ENCODE measurements at places on chromosomes 11 and 22.

DNA sequence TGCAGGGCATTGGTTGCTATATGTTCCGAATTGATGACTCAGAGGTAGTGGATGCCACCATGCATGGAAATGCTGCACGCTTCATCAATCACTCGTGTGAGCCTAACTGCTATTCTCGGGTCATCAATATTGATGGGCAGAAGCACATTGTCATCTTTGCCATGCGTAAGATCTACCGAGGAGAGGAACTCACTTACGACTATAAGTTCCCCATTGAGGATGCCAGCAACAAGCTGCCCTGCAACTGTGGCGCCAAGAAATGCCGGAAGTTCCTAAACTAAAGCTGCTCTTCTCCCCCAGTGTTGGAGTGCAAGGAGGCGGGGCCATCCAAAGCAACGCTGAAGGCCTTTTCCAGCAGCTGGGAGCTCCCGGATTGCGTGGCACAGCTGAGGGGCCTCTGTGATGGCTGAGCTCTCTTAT is 5.4 kb upstream of the TTC36 start:
- no peak for DNase-seq

- no peak for DNase-seq
Observed at GRCh38 chr11:71430166-71430565, 18.0 kb downstream of the DHCR7 start.

DNA sequence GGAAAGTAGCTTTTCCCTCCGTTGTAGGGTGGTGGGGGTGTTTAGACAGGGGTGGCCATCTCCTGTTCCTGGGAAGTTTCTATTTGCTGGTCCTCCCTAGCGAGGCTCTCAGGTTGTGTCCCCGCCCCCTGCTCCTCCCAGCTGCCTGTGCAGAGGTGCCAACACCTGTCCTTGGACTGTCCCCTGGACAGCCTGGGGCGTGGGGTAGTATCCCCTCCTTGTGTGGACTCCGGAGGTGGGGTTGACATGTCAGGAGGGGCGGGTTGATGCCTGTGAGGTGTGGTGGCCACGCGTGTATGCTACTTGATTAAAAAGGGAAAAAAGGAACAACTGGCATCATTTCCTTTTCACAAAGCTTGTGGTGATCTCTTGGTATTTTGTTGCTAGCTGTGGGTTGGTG is 14.3 kb upstream of the RANBP1 start:
- no peak for DNase-seq

GRCh38 chr22:42229455-42230149 is 40.9 kb downstream of the TCF20 start:
- no peak for DNase-seq

- no peak for DNase-seq
Observed at GRCh38 chr11:128471138-128471661, 116.2 kb downstream of the ETS1 start.

GRCh38 chr11:120522736-120523135 is 11.2 kb downstream of the GRIK4 start:
- no peak for DNase-seq

- DNase-seq, result no peak
Observed at GRCh38 chr11:10522921-10523320, 18.1 kb downstream of the RNF141 start.

DNA sequence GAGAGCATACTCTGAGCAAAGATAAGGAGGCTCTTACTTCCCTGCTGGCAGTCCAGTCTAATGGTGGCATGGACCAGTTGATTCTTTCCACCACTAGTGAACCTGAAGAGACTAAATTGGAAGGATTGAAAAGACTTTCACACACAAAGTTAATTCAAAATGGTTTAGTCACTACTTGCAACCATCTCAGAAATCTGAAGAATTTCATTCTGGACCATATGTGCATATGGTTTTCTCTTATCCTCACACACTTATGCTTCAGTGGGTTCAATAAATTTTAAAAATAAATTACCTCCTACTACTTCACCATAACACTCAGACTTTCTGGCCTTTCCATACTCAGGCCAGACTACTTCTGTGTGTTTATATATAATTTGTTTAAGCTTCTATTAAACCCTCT is 44.7 kb downstream of the CADM1 start:
- no peak for DNase-seq

DNA sequence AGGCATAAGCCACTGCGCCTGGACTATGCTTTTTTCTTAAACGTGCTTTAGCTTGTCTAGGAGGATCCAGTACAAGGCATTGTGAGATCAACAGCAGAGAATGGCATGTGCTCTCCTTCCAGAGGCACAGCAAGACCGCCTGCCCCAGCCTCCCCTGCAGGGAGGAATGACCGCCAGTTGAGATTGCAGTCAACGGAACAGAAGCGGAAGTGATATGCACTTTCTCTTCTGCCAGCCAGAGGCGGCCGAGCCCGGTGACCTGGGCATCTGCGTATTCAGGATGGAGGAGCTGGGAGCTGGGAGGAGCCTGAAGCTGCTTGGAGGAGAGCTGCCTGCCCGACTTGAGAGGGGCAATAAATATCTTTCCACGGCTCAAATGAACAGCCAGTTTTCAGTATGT is 243.0 kb downstream of the CTTN start:
- DNase-seq, result no peak

GRCh38 chr11:69941546-69942332 is 122.5 kb upstream of the FGF3 start:
- no peak for DNase-seq

DNA sequence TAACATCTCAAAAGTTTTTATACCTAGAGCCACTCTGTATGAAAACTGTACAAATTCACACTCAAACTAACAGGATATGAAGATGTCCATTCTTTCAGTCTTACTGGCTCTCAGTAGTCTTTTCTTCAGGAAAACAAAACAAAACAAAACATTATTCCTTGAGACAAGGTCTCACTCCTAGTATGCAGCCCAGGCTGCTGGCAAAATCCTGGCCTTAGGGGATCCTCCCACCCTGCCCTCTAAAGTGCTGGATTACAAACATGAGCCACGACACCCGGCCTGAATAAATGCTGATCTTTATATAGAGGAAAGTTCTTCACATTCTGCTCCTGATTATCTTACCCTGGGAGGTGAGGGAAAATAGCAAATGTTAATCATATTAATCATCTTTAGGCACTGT is 5.1 kb downstream of the APOL2 start:
- DNase-seq, result no peak

DNA sequence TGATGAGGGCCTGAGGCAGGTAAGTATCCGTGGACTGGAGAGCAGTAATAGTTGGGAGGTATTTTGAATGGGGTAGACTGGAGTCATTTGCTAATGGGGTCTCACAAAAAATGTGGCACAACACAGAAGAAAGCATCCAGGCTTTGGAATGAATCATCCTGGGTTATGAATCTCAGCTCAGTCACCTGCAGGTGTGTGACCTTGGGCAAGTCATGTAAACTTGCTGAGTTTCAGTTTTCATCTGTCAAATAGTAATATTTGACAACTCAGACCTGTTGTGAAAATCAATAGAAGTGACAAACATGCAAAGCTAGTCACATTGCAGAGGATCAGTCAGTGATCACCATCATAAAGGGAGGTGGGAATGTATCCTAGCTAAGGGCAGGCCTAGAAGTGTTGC is 232.0 kb upstream of the TENM4 start:
- no peak for DNase-seq

DNA sequence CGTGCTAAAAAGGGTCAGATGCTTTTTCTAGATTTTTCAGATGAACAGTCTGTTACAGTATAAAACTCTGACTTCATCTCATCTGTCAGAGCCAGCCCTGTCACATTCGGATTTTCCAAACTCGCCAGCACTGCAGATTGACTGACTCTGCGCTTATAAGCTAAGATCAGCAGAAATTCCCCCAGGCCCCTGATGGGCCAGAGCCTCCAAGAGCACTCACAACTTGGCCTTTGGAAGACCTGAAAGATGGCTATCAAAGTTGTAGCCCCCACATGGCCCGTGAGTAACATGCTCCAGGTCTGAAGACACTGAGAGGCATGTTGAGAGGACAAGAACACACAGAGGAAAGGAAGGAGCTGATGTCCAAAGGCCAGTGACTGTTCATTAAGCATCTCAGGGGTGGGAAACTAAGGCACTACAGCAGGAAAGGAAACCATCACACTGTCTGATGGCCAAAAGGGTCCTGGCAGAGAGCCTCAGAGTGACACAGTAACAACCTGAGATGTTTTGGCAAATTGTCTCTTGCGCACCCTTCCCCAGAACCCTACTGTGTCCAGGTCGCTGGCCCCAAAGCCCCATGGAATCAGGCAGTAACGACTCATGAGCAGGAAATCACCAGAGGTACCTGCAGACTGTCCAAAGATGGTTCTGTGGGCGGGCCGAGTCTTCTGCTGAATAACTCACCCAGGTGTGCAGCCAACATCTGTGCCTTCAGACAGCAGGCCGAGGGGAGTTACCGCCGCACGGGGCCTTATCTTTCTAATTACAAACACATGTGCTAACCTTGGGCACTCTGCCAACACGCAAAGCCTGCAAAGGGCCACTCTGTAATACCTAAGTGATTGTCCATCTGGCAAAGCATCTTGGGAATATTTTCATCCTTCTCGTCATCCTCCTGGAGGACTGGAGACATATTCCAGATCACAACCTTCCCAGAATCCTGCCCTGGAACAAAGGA is 23.6 kb downstream of the HIRA start:
- no peak for DNase-seq

GRCh38 chr22:39617342-39617741 is 46.8 kb downstream of the CACNA1I start:
- no peak for DNase-seq

- DNase-seq, result no peak
Observed at GRCh38 chr22:34055525-34056200, 135.4 kb upstream of the LARGE1 start.

- no peak for DNase-seq
Observed at GRCh38 chr11:57357856-57358255, 19.7 kb downstream of the P2RX3 start.

- DNase-seq, result no peak
Observed at GRCh38 chr11:3669128-3669527, 2.1 kb downstream of the CHRNA10 start.

GRCh38 chr11:71251151-71251721 is 1.1 kb downstream of the SHANK2 start:
- no peak for DNase-seq

- no peak for DNase-seq
Observed at GRCh38 chr11:57386178-57386940, 4.1 kb downstream of the PRG2 start.

GRCh38 chr11:97895572-97895971 is 1125.2 kb upstream of the CNTN5 start:
- no peak for DNase-seq

DNA sequence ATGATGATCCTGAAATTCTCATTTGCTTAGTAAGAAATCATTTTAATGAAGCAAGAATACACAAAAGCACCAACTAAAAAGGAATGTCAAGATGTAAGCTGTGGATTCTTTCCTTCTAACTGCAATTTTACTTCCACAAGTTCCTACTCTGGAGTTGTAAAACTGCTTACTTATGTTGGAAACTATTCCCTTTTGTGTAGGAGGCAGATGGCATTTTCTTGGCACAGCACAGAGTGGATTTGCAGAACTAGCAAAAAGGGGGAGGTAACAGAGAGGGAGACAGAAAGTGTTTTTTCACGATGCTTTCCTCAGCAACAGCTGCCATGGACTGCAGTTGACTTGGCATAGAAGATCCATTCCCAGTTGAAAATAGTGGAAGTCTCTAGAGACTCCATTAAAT is 1112.0 kb upstream of the RAG2 start:
- no peak for DNase-seq

GRCh38 chr11:7596975-7597391 is 76.3 kb downstream of the CYB5R2 start:
- no peak for DNase-seq

DNA sequence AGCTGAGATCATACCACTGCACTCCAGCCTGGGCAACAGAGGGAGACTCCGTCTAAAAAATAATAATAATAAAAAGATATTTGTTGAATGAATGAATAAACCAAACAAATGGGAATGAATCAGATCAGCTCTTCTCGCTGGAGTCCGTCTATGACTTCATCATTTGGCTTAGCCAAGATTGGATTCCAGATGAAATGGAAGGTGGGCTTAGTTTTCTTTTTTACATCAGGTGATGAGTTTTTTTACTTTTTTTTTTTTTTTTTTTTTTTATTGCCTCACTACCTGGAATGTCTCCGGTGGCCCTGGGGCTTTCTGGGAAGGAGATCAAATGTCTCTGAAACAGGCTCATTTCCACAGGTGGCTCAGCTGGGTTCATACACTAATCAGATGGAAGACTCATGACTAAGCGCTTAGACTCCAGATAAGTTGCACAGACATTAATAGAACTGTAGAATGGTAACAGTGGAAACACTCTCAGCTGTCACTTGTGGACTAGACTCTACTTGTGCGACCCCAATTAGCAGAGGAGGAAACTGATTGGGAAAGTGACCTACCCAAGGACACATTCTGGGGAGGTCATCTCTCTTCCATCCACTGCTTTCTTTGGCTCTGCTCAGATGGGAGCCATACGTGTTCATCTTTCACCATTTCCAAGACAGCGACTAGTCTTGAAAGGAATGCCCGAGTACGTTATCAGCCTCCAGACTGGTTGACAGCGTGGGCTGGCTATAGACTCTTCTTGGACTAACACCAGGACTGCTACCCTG is 20.5 kb upstream of the RBFOX2 start:
- DNase-seq, result no peak

GRCh38 chr11:44627165-44627789 is 61.8 kb downstream of the CD82 start:
- no peak for DNase-seq

- no peak for DNase-seq
Observed at GRCh38 chr11:120342226-120342625, 6.0 kb downstream of the ARHGEF12 start.

GRCh38 chr22:47036352-47036751 is 273.9 kb downstream of the TBC1D22A start:
- DNase-seq, result no peak

DNA sequence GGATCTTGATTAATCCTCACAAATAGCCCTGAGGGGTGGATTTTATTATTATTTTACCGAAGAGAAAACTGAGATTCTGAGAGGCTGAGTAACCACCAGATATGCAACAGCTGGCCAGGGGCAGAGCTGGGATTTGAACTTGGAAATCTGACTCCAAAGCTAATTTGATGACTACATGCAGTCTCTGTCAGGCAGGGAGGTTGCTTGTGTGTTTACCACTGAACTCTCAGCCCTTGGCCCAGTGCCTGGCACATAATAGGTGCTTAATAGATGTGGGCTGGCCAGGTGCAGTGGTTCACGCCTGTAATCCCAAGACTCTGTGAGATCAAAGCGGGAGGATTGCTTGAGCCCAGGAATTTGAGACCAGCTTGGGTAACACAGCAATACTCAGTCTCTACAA is 121.7 kb upstream of the CRYBB3 start:
- DNase-seq, result no peak
